ENCODE measurements at places on chromosomes 4 and X.

- DNase-seq, result no peak
Measured at GRCh38 chr4:102308032-102308799, 37.1 kb downstream of the SLC39A8 start.

GRCh38 chr4:40949358-40950100 lies 199.8 kb downstream of the NSUN7 start:
- no peak for DNase-seq

- DNase-seq, result peak; percentile 89
Measured at GRCh38 chr4:185534866-185535611, at the start of gene PDLIM3. Gene PDLIM3, minus strand, starts transcription at chr4:185535507. Its CDS starts 73 bp downstream, at chr4:185535434.

DNA sequence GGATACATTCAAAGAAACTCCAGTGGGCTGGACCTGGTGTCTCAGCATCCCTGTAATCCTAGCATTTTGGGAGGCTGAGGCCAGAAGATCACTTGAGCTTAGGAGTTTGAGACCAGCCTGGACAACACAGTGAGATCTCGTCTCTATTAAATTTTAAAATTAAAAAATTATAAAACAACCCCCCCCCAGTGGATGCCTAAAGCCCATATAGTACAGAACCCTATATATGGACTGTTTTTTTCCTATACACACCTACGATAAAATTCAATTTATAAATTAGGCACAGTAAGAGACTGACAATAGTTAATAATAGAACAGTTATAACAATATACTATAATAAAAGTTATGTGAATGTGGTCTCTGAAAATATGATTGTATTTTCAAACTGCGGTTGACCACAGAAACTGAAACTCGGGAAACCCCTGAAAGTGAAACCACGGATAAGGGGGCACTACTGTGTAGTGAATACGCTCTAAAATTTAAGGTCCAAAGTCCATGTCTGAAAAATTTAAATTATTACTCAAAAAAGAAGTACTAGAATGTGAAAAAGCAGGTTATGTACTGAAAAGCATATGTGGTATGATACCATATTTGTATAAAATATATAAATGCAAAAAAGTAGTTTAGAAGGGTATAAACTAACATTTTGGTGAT lies 2.0 kb downstream of the SMIM14 start:
- no peak for DNase-seq

DNA sequence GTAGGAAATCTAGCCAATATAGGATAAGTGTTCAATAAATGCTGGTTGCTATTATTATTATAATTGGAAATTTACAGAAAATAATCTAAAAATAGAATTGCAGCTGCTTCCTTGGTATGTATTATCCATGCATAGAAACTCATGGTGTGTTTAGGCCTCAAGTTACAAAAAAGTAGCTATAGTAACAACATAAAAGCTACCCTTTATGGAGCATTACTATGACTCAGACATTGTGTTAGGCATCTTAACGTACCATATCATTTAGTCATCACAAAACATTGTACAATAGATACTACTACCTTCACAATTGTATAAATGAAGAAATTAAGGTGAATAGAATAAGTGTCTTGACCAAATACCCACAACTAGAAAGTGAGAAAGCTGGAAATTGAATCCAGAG lies 126.9 kb upstream of the NRK start:
- no peak for DNase-seq

GRCh38 chr4:185171373-185172071 lies 28.5 kb downstream of the SLC25A4 start:
- no peak for DNase-seq

DNA sequence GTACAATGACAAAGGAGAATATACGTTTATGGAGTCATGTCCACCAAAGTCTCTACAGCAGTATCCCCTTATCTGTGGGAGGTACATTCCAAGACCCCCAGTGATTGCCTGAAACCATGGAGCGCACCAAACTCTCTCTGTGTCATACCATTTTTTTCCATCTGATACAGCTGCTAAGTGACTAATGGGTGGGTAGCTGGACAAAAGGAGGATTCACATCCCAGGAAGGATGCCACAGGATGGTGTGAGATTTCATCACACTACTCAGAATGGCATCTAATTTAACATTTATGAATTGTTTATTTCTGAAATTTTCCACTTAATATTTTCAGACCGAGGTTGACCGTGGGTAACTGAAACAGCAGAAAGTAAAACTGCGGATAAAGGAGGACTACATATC lies 49.8 kb upstream of the AGA start:
- DNase-seq, result no peak

DNA sequence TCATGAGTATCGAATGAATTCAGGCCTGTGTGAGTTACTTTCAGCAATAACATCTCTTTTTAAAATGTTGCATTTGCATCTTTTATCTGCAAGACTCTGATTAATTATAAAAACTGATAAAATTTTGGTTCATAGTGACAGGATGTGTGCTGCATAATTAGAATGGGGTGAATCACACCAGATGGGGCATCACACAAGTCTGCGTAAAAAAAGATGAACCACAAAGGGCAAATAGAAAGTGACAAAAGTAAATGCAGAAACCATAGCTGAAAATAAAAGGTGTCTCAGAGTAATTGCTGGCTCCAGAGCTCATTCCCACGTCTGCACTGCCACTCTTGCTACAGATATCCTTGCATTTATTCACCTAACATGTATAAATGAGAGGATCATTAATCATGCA lies 131.1 kb downstream of the HS3ST1 start:
- DNase-seq, result no peak

DNA sequence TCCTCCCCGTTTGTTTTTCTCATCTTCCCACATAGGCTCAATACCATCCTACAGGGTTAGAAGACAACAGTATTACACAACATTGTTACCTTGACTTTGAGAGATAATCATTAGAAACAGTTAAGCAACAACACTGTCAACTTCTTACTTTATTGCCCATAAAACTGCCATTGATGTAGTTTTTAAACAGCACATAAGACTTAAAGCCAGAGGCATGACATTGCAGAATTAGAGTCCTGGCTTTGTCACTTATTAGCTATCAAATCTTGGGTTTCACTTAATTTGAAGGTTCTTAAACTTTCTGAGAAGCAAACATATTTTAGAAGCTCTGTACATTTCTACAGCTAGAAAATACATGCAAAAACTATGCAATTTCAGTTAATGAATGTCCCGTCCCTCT lies 41.8 kb downstream of the EIF4E start:
- DNase-seq, result no peak

GRCh38 chr4:118757761-118758251 lies 72.6 kb downstream of the METTL14 start:
- DNase-seq, result no peak

GRCh38 chr4:58435871-58436270 lies 1325.7 kb upstream of the IGFBP7 start:
- DNase-seq, result no peak

- DNase-seq, result peak; percentile 83
Measured at GRCh38 chr4:105146276-105147015, at the start of gene TET2. Gene TET2, plus strand, starts transcription at chr4:105146876. Its CDS starts 87,067 bp downstream, at chr4:105233943.

DNA sequence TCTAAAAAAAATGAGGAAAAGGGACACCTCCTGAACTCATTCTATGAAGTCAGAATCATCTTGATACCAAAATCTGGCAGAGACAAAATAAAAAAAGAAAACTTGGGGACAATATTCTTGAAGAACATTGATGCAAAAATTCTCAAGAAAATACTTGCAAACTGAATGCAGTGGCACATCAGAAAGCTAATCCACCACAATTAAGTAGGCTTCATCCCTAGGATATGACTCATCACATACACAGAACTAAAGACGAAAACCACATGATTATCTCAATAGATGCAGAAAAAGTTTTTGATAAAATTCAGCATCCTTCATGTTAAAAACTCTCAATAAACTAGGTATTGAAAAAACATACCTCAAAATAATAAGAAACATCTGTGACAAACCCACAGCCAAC lies 98.3 kb downstream of the FAM47B start:
- no peak for DNase-seq

DNA sequence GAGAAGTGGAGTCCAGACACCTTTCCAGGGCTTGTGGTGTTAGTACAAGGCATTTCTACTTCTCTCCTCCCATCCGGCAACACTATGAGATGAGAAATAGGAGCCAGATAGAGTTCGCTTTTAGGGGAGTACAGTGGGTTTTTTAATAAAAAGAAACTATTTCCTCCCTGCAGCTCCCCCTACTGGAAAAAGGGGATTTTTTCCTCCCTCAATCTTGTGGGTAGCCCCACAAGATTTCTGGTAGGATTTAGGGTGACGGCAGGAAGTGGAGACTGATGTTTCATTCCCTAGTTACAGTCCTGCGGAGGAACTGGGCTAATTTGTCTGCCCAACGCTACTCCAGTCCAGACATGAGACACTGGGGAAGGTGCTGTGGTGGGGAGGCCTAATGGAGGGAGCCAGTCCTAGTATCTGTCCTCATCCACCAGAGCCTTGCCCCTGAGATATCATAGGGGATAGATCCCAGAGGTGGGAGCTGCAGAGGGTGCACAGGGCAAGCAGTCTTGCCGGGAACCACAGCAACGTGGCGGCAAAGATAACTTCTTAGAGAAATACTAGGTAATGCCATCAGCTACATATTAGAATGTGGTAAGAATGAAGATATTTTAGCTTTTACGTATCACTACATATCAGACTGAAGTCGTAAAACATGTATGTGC lies 45.5 kb upstream of the PRKG2 start:
- no peak for DNase-seq

GRCh38 chrX:24248042-24248441 lies 65.8 kb downstream of the SUPT20HL2 start:
- no peak for DNase-seq

GRCh38 chrX:40049084-40049641 lies 48.6 kb downstream of the BCOR start:
- DNase-seq, result no peak

GRCh38 chrX:54748626-54749025 lies 49.4 kb downstream of the ITIH6 start:
- DNase-seq, result no peak

- peak; percentile 63 for DNase-seq
Measured at GRCh38 chr4:1237981-1238675, 10.8 kb downstream of the CTBP1 start.

DNA sequence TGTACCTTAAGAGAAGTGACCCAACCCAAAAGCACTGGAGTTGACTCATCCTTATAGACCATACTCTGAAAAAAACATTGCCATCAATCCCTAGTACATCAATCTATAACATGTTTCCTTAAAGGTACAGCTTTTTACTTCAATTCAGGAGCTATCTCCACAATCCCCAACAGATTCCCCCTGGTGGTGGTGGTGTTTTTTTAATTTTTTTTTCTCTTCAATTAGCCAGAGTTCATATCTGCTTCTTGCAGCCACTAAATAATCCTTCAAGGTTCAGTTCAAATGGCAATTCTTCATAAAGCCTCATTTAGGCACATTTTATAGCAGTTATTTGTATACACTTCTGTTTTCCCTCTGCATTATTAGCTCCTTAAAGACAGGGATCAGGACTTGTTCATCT lies 60.7 kb upstream of the KDR start:
- DNase-seq, result no peak

- no peak for DNase-seq
Measured at GRCh38 chr4:26955241-26955640, 94.6 kb downstream of the STIM2 start.

DNA sequence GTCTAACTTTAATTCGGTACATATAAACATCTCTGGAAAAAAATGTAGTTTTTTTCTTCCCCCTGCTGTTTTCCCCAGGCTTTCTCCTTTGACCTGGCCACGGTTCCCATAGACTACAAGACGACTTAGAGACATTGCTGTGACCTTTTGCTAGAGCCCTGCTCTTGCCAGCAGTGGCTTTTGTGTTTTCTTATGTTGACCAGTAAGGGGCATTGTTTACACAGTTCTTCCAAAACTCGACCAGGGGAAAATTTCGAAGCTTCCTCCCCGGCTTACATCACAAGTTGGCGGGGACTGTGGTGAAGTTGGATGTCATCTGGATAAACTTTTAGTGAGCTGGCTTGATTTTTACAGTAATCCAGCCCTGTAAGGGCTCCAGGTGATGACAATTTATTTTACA lies 9.3 kb downstream of the CCDC160 start:
- no peak for DNase-seq

DNA sequence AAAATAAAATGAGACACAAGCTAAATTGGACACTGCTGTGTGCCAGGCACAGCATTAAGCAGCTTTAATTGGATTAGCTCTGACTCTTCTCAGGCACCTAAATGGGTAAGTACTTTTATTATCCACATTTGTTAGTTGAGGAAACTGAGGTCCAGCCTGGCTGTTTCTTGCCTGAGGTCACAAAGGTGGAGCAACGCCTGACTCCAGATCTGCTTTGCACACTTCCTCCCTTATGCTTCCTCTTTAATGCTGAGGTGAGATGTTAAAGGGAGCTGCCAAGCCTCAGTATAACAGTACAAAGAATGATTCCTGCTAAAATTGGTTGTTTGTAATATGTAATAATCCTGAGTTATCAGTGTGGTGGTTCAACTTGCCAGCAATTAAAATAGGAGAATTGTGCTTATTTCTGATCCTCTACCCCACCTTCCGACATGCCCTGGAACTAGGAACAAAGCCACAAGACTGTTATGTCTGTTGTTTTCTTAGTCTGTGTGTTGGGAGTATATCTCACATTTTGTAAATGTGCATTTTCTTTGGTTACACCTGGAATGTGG lies 74.4 kb downstream of the AFF1 start:
- DNase-seq, result no peak

Measured in sigmoid colon (tissue), 7 donors.